ENCODE measurements at places on chromosomes 12 and 14.

DNA sequence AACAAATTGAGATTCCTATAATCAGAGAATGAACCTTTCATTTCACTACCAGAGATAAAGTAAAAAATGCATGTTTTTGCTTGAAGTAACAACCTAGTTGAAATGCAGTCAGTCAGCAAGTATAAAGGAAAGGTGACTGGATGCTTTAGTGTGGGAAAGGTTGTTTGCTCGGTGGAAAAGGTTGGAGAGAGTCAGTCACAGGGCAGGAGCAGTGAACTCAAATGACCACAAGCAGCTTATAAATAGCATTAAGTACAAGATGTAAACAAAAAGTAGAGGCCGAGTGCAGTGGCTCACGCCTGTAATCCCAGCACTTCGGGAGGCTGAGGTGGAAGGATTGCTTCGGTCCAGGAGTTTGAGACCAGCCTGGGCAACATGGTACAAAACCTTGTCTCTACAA, 98.1 kb upstream of the FGD4 start:
- no peak for DNase-seq

- peak; percentile 46 for DNase-seq
Observed at GRCh38 chr12:128069359-128069997, 197.5 kb upstream of the TMEM132C start.

DNA sequence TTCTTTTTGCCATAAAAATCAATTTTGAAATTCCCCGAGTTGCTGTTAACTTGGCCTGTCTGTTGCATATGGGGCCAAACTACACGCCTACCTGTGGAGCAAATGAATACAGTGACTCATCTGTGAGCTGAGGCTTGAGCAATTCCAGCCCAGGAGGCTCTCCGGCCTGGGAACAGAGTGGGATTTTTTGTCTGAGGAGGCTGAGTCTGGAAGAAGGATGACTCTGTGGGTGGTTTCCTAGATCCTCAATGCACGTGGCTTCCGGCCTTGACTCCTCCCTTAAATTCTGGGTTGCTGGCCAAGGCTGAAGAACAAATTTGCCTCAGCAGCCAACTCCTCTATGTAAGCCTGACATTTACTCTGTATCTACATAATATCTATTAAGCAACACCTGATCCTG, 124.1 kb downstream of the SSPN start:
- DNase-seq, result no peak

DNA sequence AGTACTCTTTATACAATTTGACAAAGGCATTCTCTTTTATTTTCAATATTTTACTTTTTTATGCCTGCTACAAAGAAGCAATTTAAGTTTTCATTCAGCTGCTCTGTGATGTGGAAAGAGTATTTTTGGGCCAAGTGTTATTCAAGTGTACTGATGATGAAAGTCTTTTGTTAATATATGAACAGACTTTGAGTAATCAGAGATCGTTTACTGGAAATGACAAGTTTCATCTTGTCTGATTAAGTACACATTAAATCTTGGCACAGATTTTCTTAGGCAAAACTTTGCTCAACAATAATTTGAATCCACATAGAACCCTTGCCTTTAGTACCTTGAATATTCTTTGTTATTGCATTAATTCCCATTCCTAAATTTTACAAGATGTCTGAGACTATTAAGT, 13.3 kb upstream of the PZP start:
- no peak for DNase-seq

- DNase-seq, result no peak
Observed at GRCh38 chr12:107593713-107594381, 91.8 kb upstream of the PWP1 start.

GRCh38 chr12:48924617-48925303, 532 bp downstream of the FKBP11 start:
- DNase-seq, result peak; percentile 77
